Adrenal gland (tissue), 19 donors: ENCODE measurements at places on chromosomes 5 and 9. TPM values are rescaled to one million over a fixed set of nuclear protein-coding genes. Genes with fewer than 3 reads are reported as not detected.
A peak's percentile ranks its signal among the peaks of the same experiment; 100 is the strongest.

HRH2 gene
- total RNA-seq: 7.3 TPM

SPARC gene
- 569 TPM for total RNA-seq

ABO gene
- total RNA-seq: 2.9 TPM

SPATA31D4 gene
- not detected for total RNA-seq

CTSV gene
- total RNA-seq: 3.8 TPM

ARHGEF37 gene
- 4.8 TPM for total RNA-seq

OCLN gene
- total RNA-seq: 0.49 TPM

CCDC171 gene
- 1.9 TPM for total RNA-seq

GRCh38 chr9:125750627-125751011 lies 3.4 kb downstream of the PBX3 start:
- no peak overlapping the region for H3K4me3 ChIP-seq
- DNase-seq: no peak
- no peaks in the 10 kb centered on the region for H3K36me3 ChIP-seq
- H3K4me1 ChIP-seq: peaks cover 66% of the 10 kb centered on the region
- H3K27me3 ChIP-seq: no peaks in the 10 kb centered on the region

- DNase-seq: no peak
- no peak overlapping the region for H3K27ac ChIP-seq
- H3K4me3 ChIP-seq: no peak overlapping the region
- H3K27me3 ChIP-seq: no peaks in the 10 kb centered on the region
- no peaks in the 10 kb centered on the region for H3K4me1 ChIP-seq
Measured at GRCh38 chr5:62486672-62487071, 74.1 kb downstream of the IPO11 start.

DNA sequence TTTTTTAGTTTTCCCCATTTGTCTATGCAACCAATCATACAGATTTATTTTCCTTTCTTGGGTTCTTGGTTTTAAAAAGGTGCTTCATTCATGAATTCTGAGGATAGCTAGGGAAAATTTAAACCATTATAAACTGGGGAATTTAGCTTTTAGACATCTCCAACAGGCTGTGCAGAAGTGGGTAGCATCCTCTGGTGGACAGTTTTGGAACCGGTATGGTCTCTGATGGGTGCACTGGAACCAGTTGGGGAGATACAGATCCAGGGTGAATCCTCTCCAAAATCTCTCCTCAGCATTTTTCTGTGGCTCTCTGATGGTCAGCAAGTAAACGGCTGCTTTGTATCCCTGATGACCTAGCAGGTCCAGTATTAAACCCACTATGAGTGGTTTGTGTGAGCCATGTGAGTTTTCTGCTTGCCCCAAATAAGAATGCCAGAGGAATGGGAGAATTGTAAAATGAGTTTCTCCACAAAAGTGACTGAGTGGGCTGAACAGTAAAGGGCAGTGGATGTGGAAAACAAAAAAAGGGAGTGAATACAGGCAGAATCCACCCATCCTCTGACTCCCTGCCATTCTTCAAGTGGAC lies 9.1 kb upstream of the DNAJC25 start:
- H3K27ac ChIP-seq: peak overlapping the region; percentile 33
- no peaks in the 10 kb centered on the region for H3K36me3 ChIP-seq
- H3K27me3 ChIP-seq: no peaks in the 10 kb centered on the region
- peaks cover 14% of the 10 kb centered on the region for H3K4me1 ChIP-seq

DNA sequence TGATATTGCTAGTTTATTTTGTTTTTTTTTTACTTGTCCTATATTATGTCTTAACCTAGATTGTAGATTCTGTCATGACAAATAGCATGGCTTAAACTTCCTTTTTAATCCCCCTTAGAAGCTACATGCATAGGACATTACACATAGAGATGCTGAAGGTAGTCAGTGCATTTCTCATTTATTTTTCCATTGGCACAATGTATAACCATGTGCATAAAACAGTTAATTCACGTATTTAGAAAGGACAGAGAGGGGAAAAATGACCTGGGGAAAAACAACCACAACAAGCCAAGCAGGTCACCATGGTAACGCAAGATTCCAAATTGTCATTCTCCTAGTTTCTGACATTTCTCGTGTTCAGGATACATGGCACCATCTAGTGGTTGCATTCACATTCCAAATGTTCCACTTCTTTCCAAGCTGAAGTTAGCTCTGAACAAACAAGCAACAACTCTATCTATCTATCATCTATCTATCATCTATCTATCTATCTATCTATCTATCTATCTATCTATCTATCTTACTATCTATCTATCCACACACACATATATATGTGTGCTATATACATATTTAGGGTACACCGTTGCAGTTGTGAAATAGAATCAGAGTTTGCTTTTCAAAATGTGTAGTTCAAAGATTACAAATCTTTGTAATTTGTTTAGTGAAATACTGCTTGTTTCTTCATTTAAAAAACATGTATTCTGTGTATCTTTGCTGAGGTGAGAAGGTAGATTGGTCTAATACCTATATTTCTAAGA lies 487.2 kb upstream of the ST8SIA4 start:
- no peaks in the 10 kb centered on the region for H3K36me3 ChIP-seq
- peak; percentile 18 for DNase-seq
- H3K4me3 ChIP-seq: no peak overlapping the region
- no peak overlapping the region for H3K27ac ChIP-seq
- no peaks in the 10 kb centered on the region for H3K4me1 ChIP-seq

- H3K36me3 ChIP-seq: no peaks in the 10 kb centered on the region
- no peaks in the 10 kb centered on the region for H3K4me1 ChIP-seq
- no peak overlapping the region for H3K27ac ChIP-seq
- DNase-seq: no peak
Measured at GRCh38 chr5:86613455-86613854, 4.3 kb upstream of the COX7C start.

- DNase-seq: no peak
- H3K4me1 ChIP-seq: no peaks in the 10 kb centered on the region
- no peak overlapping the region for H3K27ac ChIP-seq
- no peaks in the 10 kb centered on the region for H3K27me3 ChIP-seq
- H3K4me3 ChIP-seq: no peak overlapping the region
- H3K36me3 ChIP-seq: no peaks in the 10 kb centered on the region
Measured at GRCh38 chr9:107180206-107180605, 102.9 kb upstream of the RAD23B start.

- H3K27ac ChIP-seq: no peak overlapping the region
- H3K27me3 ChIP-seq: no peaks in the 10 kb centered on the region
- H3K4me1 ChIP-seq: no peaks in the 10 kb centered on the region
- no peak for DNase-seq
- H3K4me3 ChIP-seq: no peak overlapping the region
- no peaks in the 10 kb centered on the region for H3K36me3 ChIP-seq
Measured at GRCh38 chr9:4221931-4222330, 77.9 kb downstream of the GLIS3 start.
